OCI-LY7 (cell line): ENCODE measurements at places on chromosomes 11 and 22.

- no peak for DNase-seq
Observed at GRCh38 chr11:59183771-59184170, 11.8 kb downstream of the DTX4 start.

GRCh38 chr11:14418801-14419417 lies 59.9 kb upstream of the RRAS2 start:
- peak; percentile 2 for DNase-seq

- no peak for DNase-seq
Observed at GRCh38 chr11:12016246-12016645, 7.8 kb upstream of the DKK3 start.

DNA sequence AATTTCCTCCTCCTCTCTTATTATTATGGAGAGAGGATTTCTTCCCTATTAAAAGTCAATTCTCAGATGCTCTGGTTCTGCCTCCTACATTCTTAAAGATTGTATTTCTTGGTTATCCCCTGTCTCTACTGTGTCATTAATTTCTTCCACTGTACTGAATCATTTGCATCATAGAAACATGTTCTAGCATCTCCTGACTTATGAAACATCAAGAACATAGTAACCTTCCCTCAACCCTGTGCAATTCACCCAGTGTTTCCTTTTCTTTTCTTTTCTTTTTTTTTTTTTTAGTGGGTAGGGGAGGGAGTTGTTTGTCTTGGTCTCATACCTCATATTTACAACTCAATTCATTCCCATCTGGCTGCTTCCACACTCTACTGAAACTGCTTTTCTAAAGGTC lies 288.0 kb upstream of the PLET1 start:
- no peak for DNase-seq

- DNase-seq = no peak
Observed at GRCh38 chr22:32680277-32680676, 121.2 kb upstream of the TIMP3 start.

DNA sequence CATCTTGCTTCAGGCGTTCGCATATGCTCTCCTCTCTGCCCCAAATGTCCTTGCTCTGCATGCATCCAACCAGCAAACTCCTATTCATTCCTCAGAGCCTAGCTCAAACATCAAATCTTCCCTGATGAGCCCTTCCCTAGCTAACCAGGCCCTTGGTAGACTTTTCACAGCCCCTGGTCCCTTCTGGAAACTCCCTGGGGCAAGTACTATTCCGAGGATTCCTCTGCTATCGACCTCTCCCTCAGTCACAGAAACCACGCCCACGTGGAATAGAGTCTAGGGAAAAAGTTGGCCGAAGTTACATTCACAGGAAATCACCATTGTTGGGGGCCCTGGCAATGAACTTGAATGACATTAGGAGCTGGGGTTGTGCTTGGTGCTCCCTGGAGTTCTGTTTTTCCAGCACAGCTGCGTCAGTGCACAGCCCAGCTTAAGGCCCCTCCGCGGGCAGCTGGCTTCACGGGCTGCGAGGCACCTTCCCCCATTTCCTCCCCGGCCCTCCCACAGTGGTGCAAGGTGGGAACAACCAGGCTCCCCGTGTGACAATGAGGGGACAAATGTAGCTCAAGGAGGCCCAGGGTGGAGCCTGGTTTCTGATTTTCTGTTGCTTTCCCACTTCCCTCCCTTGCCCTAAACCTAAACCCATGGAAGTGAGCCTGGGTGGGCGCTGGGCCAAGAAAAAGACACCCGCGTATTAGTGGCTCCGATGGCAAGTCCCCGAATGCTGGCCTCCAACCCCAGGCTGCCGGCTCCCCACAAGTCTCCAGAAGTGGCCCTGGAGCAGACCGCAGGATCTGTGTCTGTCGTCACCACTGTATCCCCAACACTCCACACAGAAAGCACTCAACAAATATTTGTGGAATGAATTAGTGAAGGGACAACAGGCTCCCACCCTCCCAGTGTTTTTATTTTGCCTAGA lies 4.3 kb upstream of the ATP5MGL start:
- no peak for DNase-seq

GRCh38 chr11:69012092-69013008 lies 696 bp downstream of the MRGPRF start:
- DNase-seq = no peak

DNA sequence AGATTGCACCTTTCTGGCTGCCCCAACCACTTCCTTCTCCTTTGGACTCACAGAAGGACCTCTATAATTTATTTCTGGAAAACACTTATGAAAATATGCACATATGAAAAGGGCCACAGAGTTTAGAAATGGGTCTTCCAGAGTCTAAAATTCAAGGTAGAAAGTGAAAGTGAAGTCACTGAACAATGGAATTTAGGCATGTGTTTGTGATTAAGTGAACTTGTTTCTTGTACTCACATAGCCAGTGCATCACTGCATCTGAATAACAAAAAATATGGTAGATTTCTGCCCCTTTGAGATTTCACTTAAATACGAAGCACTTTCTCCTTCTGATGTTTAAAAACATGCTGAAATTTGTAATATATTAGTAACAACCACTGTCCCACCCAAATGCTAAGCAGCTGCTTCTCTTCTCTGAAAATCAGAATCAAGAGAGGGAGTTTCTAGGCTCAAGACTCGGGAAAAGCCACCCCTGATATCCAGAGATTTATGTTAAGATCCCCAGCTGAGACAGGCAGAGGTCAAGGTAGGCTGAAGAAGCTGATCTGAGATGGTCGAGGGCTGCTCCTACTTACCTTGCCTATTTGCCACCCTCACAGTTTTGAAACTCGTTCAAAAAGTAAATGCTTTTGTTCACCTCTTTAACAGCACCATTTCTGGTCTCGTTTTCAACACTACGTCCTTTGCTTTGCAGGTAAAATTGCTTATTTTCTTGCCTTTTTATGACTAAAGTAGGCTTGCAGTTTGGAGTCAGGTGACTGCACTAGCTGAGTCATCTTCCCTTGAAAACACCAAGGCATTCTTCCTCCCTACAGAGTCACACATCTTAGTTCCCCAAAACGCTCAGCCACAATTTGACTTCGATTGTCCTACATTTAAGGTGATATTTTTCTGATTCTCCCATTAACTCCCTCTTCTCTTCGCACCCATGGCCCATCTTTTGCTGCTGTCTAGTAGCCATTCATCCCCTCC lies at the start of gene XKR3:
XKR3 (minus strand) TSS at position 696 of the 972 bp plus-strand sequence. CDS start 17,338 bp downstream, outside the sequence.
- DNase-seq = peak; percentile 51

DNA sequence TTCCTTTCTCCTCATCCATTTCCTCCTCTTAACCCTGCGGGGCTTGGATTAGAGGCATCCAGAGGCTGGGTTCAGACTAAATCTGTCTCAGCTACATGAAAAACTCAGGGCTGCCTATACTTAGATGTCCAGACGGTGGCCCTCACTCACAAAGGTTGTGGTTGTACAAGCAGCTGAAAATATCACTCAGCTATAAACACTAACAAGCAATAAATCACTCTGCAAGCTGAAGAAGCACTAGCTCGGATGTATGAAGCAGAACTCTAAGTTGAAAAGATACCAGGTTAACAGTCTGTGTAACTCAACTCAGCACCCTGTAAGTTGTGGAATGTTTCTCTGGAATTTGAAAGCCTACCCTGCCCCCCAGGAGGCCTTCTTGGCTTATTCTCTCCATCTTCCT lies 82.9 kb downstream of the EXT2 start:
- no peak for DNase-seq

- no peak for DNase-seq
Observed at GRCh38 chr11:133889893-133890292, 44.6 kb upstream of the SPATA19 start.

- DNase-seq = no peak
Observed at GRCh38 chr11:77073328-77074001, 6.7 kb downstream of the CAPN5 start.

GRCh38 chr11:3106736-3107524 lies 49.7 kb upstream of the CARS1 start:
- no peak for DNase-seq

- DNase-seq = peak; percentile 56
Observed at GRCh38 chr11:907668-908067, 2.9 kb downstream of the CHID1 start.

DNA sequence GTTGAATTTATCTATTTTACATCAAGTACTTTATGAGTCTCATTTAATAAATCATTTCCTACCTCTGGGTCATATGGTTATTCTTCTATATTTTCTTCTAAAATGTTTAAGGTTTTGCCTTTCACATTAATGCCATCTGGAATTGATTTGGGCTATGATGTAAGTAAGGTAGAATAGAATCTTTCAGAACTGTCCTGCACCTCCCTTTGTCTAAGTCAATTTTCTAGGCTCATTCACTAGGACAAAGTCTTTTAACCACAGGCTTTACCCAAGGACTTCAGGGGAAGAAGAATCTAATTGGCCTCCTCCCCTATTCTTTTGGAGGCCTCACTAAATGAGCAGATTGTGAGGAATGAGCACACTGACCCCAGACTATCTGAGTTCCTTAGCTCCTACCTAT lies 146.0 kb downstream of the BBOX1 start:
- DNase-seq = no peak

DNA sequence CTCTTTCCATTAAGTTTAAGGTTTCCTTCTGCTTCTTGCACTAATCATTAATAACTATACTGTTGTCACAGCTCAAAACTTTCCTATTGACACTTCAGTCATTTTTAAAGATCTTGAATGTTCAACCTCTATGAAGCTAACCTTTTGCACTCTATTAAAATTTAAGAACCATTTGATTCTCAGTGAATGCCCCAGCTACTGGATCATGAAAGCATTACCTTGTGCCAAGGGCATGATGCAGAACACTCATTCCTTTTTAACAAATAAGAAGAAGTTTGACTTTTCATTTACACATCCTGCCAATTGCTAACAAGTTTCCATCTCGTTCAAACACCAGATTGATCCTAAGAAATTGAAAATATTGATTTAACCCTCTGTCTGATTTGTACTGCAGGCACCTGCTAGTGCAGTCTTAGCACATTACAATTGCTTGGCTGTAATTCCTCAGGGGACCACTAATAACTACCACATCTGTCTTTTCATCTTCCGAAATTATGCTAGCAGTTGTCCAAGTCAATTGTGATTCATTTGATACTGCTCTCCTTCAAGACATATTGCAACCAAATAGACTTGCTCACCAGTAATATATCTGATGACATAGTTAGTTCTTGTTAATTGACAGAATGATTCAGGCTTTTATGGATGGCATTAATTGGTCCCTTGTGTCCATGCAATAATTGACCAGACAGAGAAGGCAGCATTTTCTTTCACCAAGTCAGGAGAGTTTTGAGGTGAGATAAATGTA lies 158.4 kb downstream of the TEAD1 start:
- no peak for DNase-seq

- DNase-seq = no peak
Observed at GRCh38 chr11:78419327-78419726, 1.7 kb upstream of the GAB2 start.

DNA sequence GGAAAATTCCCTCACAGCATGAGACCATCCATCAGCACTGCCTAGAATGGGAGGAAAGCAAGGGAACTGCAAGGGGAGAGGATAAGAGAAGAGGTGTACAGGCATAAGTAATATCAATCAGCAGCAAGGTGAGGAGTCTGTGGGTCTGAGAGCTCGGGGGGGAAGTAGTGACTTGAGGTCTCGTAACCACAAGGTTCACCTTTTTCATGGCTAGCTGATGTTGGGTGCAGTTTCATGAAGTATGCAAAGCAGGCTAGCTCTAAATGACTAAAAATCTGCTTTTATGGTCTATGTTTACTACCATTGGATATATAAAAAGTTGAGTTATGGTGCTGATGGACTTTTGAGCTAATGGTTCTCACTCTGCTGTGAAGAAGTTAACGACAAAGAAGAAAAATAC lies 35.8 kb downstream of the OR4C6 start:
- DNase-seq = no peak

- DNase-seq = peak; percentile 48
Observed at GRCh38 chr11:119533921-119534736, 111.2 kb upstream of the THY1 start.

- DNase-seq = peak; percentile 43
Observed at GRCh38 chr11:28697920-28698827, 590.0 kb downstream of the METTL15 start.

DNA sequence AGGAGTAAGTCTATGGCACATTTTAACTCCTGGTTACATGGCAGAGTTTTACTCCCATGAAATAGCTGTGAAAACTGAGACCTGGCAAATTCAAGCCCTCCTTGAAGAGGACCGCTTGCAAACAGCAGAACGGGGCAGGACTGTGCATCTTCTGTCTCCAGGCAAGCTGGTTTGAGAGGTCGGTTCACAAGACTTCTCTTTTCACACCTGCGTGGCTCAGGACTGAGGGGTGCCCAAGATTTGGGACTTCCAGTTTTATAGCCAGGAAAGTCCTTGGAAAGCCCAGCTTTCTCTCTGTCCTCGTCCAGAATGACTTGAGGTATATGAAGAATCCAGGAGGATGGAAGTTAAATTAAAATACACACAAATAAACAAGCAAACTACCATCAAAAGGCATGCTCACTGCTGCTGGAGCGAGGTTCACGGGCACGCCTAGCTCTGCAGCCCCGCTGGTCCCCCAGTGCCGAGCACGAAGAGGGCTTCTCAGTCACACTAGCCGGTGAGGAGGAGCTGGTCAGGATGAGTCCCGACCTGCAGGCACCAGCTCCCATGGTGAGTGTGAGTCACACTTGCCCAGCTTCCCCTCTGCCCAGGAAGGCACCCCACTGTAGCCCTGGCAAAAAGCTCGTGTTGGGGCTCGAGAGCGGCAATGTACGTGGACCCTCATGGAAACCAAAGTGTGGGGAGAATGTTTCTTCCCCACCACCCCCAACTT lies 1382.4 kb downstream of the BRD1 start:
- peak; percentile 38 for DNase-seq
